Mesothelial cell of epicardium (in vitro differentiated cells): ENCODE measurements at places on chromosomes 16 and 17. TPM values are rescaled to one million over a fixed set of nuclear protein-coding genes. Genes with fewer than 3 reads are reported as not detected.

HOXB3 gene
- total RNA-seq = 282 to 303 TPM (median 282 TPM) in 3 replicates

KRT222 gene
- not detected in 3 replicates for total RNA-seq

MEOX1 gene
- 1.2 to 1.8 TPM (median 1.2 TPM) in 3 replicates for total RNA-seq

CD300A gene
- total RNA-seq = not detected in 3 replicates

SUMO2 gene
- total RNA-seq = 542 to 571 TPM (median 565 TPM) in 3 replicates

SLC4A1 gene
- not detected in 3 replicates for total RNA-seq

KRTAP9-8 gene
- total RNA-seq = not detected in 3 replicates

TSPAN10 gene
- 2.9 to 3.7 TPM (median 3.1 TPM) in 3 replicates for total RNA-seq

TMEM220 gene
- 3.9 to 5.7 TPM (median 4.9 TPM) in 3 replicates for total RNA-seq

ALOX15 gene
- 0.18 to 0.45 TPM (median 0.36 TPM) in 3 replicates for total RNA-seq

CSH1 gene
- total RNA-seq = 0.61 TPM in 1 of 3 replicates, not detected in the others

TBC1D3H gene
- not detected in 3 replicates for total RNA-seq
